ENCODE measurements at places on chromosomes 12 and 14. TPM values are rescaled to one million over a fixed set of nuclear protein-coding genes. Genes with fewer than 3 reads are reported as not detected.

DNA sequence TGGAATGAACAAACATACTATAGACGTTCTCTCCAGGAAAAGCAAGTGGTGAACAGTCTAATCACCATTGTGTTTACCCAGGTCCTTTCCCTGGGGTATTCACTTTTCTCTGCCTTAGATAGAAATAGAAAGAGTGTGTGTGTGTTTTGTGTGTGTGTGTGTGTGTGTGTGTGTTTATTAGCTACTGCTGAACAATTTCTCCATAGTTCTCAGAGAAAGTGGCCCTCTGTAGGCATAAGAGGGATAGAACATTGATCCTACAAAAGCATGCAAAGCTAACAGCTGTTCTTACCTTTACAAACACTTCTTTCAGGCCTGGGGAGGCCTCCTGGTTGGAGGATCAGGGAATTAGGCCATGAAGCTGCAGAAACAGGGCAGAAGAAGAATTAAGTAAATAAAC, 665.7 kb upstream of the TBX3 start:
- H3K27ac ChIP-seq: no peak overlapping the region
- no peak for DNase-seq
- no peaks in the 10 kb centered on the region for H3K4me1 ChIP-seq
- H3K4me3 ChIP-seq: no peak overlapping the region
- H3K36me3 ChIP-seq: no peaks in the 10 kb centered on the region

DNA sequence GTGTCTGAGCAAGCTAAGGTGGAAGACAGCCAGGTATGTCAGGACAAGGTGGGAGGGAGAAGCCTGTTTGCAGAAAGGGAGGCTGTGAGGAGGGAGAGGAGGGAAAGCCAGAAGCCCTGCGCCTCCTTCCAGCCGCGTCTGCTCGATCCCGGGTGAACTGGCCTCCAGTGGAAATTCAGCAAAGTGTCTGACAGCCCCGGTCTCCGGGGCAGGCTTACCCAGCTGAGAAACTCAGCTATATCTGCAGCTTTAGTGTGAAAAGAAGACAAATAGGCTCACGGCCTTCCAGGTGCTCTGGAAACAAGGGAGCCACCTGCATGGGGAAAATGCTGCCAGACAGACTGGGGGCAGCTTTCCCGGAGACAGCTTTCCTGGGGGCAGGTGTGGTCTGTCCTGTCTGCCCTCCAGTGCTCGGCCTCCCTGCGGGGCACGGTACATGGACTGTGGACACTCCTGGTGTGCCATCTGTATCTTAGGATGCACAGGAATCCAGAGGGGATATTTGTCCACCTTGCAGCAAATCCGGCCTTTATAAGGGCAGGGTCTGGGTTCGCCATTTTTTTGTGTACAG, 6.3 kb downstream of the RFLNA start:
- H3K36me3 ChIP-seq: no peaks in the 10 kb centered on the region
- H3K4me1 ChIP-seq: no peaks in the 10 kb centered on the region
- H3K4me3 ChIP-seq: no peak overlapping the region
- no peak overlapping the region for H3K27ac ChIP-seq
- DNase-seq: no peak

DNA sequence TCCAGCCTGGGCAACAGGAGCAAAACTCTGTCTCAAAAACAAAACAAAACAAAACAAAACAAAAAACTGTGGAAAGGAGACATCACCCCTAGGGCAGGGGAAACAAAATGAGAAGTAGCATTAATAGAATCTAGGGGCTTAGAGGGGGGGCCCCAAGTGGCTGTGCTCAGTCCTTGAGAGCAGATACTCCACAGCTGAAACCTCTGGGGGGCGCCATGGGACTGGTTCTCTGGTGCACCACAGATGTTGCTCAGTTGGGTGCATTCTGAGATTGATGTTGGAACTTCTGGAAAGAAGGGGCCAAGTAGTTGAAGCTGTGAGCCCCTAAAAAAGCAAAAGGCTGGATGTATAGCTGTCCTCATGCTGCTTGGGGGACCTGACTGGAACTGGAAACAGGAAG, 11.8 kb upstream of the SYNE2 start:
- no peaks in the 10 kb centered on the region for H3K4me1 ChIP-seq
- no peaks in the 10 kb centered on the region for H3K36me3 ChIP-seq
- H3K27ac ChIP-seq: no peak overlapping the region
- no peak overlapping the region for H3K4me3 ChIP-seq

- DNase-seq: no peak
- H3K27me3 ChIP-seq: no peaks in the 10 kb centered on the region
- no peak overlapping the region for H3K27ac ChIP-seq
- peaks cover 11% of the 10 kb centered on the region for H3K4me1 ChIP-seq
Observed at GRCh38 chr12:11729008-11729407, 79.5 kb downstream of the ETV6 start.

DNA sequence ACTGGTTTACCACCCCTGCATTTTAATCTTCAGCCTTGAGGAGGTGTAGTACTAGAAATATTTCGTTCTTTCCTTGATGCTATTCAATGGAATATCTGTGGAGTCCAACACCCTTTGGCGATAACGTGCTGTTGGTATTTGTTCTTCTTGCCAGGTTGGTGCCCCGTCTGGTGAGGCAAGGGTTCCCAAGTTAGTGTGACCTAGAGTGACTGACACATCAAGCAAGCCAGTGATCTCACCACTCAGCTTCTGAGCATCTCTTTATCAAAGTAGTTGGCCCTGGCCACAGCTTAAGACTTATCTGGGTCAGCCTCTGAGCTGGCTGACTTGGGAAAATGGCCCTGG, 60.2 kb downstream of the PLXNC1 start:
- H3K36me3 ChIP-seq: no peaks in the 10 kb centered on the region
- DNase-seq: peak; percentile 81
- peaks cover 65% of the 10 kb centered on the region for H3K4me1 ChIP-seq
- H3K27ac ChIP-seq: peak overlapping the region; percentile 72
- no peaks in the 10 kb centered on the region for H3K27me3 ChIP-seq

GRCh38 chr12:44287545-44287944, 451.7 kb downstream of the TMEM117 start:
- H3K27ac ChIP-seq: no peak overlapping the region
- H3K27me3 ChIP-seq: no peaks in the 10 kb centered on the region
- no peak for DNase-seq
- H3K4me1 ChIP-seq: no peaks in the 10 kb centered on the region
- no peak overlapping the region for H3K4me3 ChIP-seq
- H3K36me3 ChIP-seq: no peaks in the 10 kb centered on the region

DNA sequence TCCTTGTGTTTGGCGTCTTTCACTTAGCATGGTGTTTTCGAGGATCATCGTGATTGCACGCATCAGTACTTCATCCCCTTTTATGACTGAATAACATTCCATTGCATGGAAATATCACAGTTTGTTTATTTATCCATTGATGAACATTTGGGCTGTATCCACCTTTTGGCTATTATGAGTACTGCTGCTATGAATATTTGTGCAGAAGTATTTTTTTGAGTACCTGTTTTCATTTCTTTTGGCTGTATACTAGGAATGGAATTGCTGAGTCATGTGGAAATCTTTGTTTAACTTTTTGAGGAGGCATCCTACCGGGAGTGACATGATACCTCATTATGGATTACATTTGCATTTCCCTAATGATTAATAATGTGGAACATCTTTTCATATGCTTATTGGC, 66.4 kb downstream of the WNK1 start:
- no peaks in the 10 kb centered on the region for H3K27me3 ChIP-seq
- H3K27ac ChIP-seq: peak overlapping the region; percentile 47
- no peaks in the 10 kb centered on the region for H3K36me3 ChIP-seq
- no peak for DNase-seq
- no peaks in the 10 kb centered on the region for H3K4me1 ChIP-seq

DNA sequence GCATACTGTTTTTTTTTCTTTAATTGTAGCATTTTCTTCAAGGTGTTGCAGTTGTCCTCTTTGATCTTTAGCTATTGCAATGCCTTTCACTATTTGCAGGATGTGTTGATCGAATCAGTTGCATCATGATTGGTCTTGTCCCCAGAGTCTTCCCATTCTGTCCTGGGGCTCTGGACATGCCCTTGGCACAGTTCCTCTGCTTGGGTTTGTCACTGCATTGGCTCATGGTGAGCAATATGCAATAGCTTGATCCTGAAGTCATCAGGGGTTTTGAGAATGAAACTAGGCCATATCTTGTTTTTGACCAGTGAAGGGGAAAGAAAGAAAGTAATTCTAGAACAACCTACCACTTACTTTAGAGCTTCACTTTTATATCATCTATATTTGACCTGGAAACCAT, 281.5 kb downstream of the TMEM117 start:
- H3K27ac ChIP-seq: no peak overlapping the region
- DNase-seq: no peak
- no peaks in the 10 kb centered on the region for H3K27me3 ChIP-seq
- H3K4me1 ChIP-seq: no peaks in the 10 kb centered on the region
- no peak overlapping the region for H3K4me3 ChIP-seq

- H3K27ac ChIP-seq: no peak overlapping the region
- H3K27me3 ChIP-seq: no peaks in the 10 kb centered on the region
- H3K4me3 ChIP-seq: no peak overlapping the region
- no peaks in the 10 kb centered on the region for H3K4me1 ChIP-seq
Observed at GRCh38 chr12:122356192-122356635, 66.3 kb downstream of the CLIP1 start.

GRCh38 chr14:95258754-95259593, 60.7 kb downstream of the CLMN start:
- peaks cover 3% of the 10 kb centered on the region for H3K4me1 ChIP-seq
- no peaks in the 10 kb centered on the region for H3K27me3 ChIP-seq
- no peak overlapping the region for H3K4me3 ChIP-seq
- DNase-seq: no peak
- no peaks in the 10 kb centered on the region for H3K36me3 ChIP-seq
- H3K27ac ChIP-seq: no peak overlapping the region

DNA sequence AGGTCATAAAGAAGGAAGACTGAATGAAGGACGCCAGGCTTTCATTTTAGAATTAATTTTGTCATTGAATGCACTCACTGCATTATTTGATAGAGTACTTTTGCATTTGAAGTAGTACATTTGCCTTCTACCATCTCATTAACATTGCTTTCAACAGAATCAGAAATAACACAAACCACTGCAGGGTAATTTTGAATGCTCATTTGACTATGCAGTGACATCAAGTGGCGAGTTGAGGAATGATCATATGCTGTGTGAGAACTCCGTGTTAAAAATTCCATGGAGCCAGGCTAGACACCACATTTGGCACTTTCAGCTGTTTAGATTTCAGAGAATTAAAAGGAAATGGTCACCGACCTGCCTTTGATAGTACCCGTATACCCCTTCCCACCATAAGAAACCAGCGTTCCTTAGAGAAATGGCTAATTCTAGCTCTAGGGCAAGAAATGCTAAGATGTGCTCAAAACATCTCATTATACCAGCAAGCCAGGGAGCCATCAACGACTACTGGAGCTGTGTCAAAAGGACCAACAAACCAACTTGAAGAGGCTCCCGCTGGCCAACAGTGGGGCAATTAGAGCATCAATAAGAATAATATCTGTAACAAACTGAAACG, 16.5 kb downstream of the HEBP1 start:
- H3K36me3 ChIP-seq: no peaks in the 10 kb centered on the region
- no peak overlapping the region for H3K4me3 ChIP-seq
- DNase-seq: peak; percentile 28
- no peak overlapping the region for H3K27ac ChIP-seq
- no peaks in the 10 kb centered on the region for H3K27me3 ChIP-seq
- H3K4me1 ChIP-seq: no peaks in the 10 kb centered on the region

GRCh38 chr14:48943913-48944312, 642.3 kb downstream of the RPS29 start:
- no peak for DNase-seq
- no peaks in the 10 kb centered on the region for H3K27me3 ChIP-seq
- no peak overlapping the region for H3K4me3 ChIP-seq
- no peaks in the 10 kb centered on the region for H3K4me1 ChIP-seq
- H3K36me3 ChIP-seq: no peaks in the 10 kb centered on the region

DNA sequence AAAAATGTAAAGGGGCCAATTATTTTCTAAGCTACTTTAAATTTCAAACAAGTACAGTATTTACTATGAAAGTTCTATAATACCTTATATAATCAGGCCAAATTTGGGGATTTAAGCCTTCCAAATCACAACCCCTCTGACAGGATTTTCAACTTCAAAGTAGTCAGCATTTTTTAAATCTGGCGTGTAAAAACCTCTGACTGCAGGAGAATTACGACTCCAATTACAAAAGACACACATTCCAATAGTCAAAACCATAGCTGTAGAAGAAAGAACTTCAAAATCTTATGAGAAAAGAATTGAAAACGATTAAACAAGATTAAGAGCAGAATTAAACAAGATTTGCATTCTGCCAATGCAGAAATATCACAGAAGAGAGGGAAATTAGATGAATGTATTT, 12.7 kb downstream of the OSBPL8 start:
- no peak overlapping the region for H3K4me3 ChIP-seq
- DNase-seq: no peak
- no peaks in the 10 kb centered on the region for H3K36me3 ChIP-seq
- no peak overlapping the region for H3K27ac ChIP-seq

- no peaks in the 10 kb centered on the region for H3K4me1 ChIP-seq
- no peak overlapping the region for H3K4me3 ChIP-seq
- H3K27me3 ChIP-seq: no peaks in the 10 kb centered on the region
- no peaks in the 10 kb centered on the region for H3K36me3 ChIP-seq
- H3K27ac ChIP-seq: no peak overlapping the region
Observed at GRCh38 chr14:94738751-94739150, 31.2 kb downstream of the GSC start.

DNA sequence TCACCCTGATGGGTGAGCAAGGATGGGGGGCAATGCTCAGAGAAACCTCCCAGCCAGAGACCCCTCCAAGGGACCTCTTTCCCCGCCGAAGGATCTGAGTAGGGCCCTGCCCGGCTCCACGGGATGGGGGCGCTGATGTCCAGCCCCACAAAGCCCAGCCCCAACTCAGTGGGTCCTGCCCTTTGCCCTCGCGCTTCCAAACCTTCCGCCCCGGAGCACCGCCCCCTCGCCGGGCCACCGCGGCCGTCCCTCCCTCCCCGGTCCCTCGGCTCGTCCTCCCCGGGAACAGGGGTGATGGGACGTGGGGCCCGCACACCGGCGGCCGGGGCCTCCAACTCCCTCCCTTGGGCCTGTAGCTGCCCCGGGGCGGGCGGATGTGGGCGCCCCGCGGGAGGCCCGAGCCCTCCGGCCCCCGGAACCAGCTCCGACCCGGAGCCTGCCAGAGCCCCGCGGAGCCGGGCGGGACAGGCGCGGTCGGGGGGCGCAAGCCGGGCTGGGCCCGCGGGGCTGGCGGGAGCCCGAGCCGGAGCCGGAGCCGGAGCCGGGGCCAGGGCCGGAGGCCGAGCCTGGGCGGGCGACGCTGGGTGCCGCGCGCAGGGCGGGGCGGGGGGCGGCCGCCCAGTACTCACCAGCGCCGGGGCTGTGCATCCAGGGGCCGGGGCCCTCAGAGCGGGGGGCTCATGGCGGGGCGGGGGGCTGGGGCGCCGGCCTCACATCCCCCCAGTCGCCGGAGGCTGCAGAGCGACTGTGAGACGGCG, 386 bp downstream of the HDAC7 start:
- H3K4me3 ChIP-seq: peak overlapping the region; percentile 78
- peak overlapping the region; percentile 89 for H3K27ac ChIP-seq
- no peaks in the 10 kb centered on the region for H3K36me3 ChIP-seq
- peak; percentile 58 for DNase-seq
- H3K27me3 ChIP-seq: no peaks in the 10 kb centered on the region

GRCh38 chr14:78242086-78242485, 71.9 kb downstream of the NRXN3 start:
- DNase-seq: no peak
- H3K4me1 ChIP-seq: no peaks in the 10 kb centered on the region
- H3K27me3 ChIP-seq: no peaks in the 10 kb centered on the region
- no peaks in the 10 kb centered on the region for H3K36me3 ChIP-seq
- no peak overlapping the region for H3K27ac ChIP-seq

Gene FBLN5
- 110 TPM for total RNA-seq

Gene ZFYVE26
- 32.7 TPM for total RNA-seq

Gene KRT85
- 0.71 TPM for total RNA-seq

Gene OTOGL
- 0.87 TPM for total RNA-seq

Gene CD163
- total RNA-seq: 34.4 TPM

Gene DDN
- 0.31 TPM for total RNA-seq

Gene DIO3
- total RNA-seq: 4.6 TPM

Measured in testis (tissue), 5 donors.